ENCODE measurements at places on chromosomes 16 and 17.

DNA sequence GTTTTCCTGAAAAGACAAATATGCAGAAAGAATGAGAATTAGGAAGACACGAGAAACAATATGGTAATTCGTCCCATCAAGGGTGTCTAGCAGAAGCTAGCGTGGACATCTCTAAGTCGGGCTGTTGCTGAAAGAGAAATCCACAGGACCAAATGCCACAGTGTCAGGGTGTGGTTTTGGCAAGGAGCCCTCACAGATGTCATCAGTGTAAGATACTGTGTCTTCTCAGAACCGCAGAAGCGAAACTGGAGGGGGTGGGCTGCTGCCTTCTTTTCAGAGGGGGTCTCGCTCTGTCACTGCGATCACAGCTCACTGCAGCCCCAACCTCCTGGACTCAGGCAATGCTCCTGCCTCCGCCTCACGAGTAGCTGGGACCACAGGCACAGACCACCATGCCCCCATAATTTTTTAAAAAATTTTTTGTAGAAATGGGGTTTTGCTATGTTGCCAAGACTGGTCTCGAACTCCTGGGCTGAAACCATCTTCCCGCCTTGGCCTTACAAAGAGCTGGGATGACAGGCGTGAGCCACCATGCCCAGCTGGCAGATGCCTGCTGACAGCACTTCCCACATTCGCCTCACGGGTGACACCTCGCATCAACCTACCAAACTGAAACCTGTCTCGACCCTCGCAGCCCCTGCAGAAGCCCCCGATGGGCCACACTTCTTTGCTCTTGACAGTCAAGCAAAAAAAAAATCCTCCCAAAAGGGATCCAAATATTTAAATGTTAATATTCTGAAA is 26.2 kb downstream of the TRAP1 start:
- DNase-seq, result peak; percentile 53

GRCh38 chr16:22191532-22192260 is 14.4 kb upstream of the EEF2K start:
- DNase-seq, result no peak

DNA sequence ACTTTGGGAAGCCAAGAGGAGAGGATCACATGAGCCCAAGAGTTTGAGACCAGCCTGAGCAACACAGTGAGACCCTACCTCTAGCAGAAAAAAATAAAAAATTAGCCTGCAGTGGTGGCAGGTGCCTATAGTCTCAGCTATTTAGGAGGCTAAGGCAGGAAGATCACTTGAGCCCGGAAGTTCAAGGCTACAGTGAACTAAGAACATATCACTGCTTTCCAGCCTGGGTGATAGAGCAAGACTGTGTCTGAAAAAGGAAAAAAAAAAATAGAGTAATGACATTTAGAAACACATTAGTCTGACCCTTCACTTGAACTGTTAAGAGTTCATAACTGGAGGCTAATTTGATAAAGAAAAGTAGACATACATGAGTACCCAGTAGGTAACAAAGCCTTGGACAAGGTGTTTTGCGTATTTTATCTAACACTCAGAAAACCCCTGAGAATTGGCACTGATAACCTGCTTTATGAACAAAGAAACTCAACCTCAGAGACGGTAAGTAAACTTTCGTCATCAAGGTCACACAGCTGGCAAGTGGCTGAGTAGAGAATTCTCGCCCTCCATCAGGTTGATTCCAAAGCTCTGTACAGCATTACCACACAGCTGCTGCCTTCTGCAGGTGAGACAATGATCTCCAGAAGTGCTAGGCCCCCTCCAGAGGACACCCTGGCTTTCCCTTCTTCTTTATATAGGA is 101.1 kb downstream of the SMG6 start:
- no peak for DNase-seq

- peak; percentile 86 for DNase-seq
Measured at GRCh38 chr16:55944377-55944802, 69.2 kb upstream of the CES5A start.
